ENCODE measurements at places on chromosomes 1 and 21. TPM values are rescaled to one million over a fixed set of nuclear protein-coding genes. Genes with fewer than 3 reads are reported as not detected.

GRCh38 chr1:54805466-54805865, 4.3 kb upstream of the TTC22 start:
- H3K27me3 ChIP-seq = no peaks in the 10 kb centered on the region
- H3K27ac ChIP-seq = no peak overlapping the region
- no peaks in the 10 kb centered on the region for H3K36me3 ChIP-seq
- H3K4me1 ChIP-seq = peaks cover 40% of the 10 kb centered on the region
- DNase-seq = no peak

Gene CTNNBIP1
- polyA plus RNA-seq = 21.6 TPM

GRCh38 chr1:102262994-102263393, 266.3 kb upstream of the OLFM3 start:
- H3K4me3 ChIP-seq = no peak overlapping the region
- no peak for DNase-seq
- H3K36me3 ChIP-seq = no peaks in the 10 kb centered on the region
- H3K27me3 ChIP-seq = no peaks in the 10 kb centered on the region
- H3K4me1 ChIP-seq = no peaks in the 10 kb centered on the region

DNA sequence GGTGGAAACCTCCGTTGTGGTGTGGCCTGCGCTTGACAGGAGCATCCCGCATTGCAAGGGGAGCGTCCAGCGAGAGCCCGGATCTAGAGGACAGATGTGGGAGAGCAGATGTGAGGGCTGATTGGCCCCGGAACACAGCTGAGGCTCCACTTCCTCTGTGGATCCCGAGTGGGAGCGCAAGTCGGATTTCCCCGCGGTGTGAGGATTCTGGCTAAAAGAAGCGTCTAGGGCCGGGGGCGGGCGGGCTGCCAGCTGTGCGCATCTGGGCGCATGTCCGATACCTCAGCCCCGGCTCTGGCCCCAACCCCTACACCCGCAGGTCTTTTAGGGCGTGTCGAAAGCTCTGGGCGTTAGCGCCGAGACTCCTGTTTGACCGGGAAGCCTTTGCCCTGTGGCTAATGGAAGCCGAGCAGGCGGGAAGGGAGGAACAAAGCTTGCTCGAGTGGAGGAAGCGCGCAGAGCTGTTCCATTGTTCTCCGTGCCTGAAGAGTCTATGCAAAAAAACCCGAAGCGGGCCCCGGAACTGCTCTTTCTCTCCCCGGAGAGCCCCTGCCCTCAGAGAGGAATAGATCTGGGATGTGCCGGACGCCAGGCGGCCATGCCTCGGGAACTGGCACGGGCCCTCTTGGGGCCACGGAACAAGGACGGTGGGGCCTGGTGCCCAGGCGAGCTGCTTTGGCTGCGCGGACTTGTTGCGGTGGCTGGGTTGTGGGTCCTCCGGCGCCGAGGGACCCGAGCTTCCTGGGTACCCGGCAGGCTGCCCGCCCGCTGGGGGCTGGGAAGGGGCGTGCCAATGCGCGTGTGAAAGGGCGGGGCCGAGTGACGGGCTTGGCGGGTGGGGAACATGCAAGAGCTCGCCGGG, 111.1 kb downstream of the NAV1 start:
- no peaks in the 10 kb centered on the region for H3K36me3 ChIP-seq
- H3K27me3 ChIP-seq = peaks cover 52% of the 10 kb centered on the region
- peak overlapping the region; percentile 71 for H3K27ac ChIP-seq
- H3K4me1 ChIP-seq = peaks cover 23% of the 10 kb centered on the region
- peak overlapping the region; percentile 64 for H3K4me3 ChIP-seq

DNA sequence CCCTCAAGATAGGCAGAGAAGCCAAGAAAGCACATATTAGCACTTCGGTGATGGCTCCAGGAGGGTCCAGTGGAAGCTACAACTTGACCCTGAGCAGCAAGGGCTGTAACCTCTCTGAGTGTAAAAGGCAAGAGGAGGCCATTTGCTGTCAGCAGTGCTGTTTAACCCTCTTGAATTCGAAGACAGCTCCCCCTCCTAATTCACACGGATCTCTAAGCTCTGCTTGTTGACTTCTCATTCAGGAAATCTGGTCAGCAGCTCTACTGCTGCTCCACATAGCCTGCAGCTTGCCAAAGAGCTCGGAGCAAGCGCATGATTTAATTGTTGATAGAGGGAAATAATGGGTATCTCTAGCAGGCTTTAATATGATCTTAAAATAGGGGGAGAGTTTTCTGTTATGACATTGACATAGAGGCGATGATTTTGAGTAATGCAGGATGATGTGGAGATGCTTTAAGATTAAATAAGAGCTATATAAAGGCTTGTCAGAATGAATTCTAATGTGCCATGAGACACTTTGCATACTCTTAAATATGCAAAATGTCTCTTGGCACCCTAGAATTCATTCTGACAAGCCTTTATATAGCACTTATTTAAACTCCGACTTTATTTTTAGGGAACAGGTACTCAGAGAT, 79.4 kb upstream of the USH2A start:
- DNase-seq = no peak
- H3K4me3 ChIP-seq = no peak overlapping the region
- peaks cover 7% of the 10 kb centered on the region for H3K4me1 ChIP-seq
- peaks cover 3% of the 10 kb centered on the region for H3K36me3 ChIP-seq

DNA sequence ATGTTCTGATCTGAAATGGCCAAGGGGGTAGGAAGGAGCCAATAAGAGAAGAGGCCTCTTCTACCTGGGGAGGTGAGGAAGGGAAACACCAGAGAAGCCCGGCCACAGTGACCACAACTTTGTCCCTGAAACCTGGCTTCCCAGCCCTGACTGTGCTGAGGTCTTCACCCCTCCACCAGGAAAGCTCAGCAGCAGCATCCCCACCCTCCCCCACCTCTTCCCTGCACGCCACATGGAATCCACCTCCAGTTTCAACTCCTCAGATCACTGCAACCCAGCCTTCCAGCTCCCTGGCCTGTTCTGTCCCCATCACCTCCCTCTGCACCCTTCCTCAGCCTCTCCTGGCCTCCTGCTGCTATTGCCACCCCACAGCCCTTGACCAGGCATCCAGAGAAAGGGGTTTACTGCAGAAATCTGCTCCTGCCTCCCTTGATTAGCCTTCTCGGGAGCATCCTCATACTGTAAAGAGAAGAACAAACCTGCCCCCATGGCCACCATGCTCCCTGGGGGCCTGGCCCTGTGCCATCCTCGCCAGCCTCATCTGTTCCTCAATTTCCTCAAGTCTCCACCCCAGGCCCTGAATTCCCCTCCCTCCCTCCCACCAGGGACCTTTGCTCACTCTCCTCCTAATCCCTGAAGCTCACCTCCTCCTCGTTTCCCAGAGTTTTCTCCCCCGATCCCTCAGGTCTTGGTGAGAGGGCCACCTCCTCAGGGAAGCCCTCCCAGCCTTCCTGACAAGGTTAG, 450.9 kb downstream of the MATN1 start:
- peaks cover 2% of the 10 kb centered on the region for H3K27me3 ChIP-seq
- H3K36me3 ChIP-seq = no peaks in the 10 kb centered on the region
- H3K4me3 ChIP-seq = no peak overlapping the region
- H3K4me1 ChIP-seq = no peaks in the 10 kb centered on the region

Gene HTR6
- polyA plus RNA-seq = 0.07 TPM

- H3K27me3 ChIP-seq = no peaks in the 10 kb centered on the region
- no peaks in the 10 kb centered on the region for H3K4me1 ChIP-seq
- no peak overlapping the region for H3K27ac ChIP-seq
- no peak for DNase-seq
These were observed 189.8 kb downstream of the RGS7 start for GRCh38 chr1:241167121-241167630.

DNA sequence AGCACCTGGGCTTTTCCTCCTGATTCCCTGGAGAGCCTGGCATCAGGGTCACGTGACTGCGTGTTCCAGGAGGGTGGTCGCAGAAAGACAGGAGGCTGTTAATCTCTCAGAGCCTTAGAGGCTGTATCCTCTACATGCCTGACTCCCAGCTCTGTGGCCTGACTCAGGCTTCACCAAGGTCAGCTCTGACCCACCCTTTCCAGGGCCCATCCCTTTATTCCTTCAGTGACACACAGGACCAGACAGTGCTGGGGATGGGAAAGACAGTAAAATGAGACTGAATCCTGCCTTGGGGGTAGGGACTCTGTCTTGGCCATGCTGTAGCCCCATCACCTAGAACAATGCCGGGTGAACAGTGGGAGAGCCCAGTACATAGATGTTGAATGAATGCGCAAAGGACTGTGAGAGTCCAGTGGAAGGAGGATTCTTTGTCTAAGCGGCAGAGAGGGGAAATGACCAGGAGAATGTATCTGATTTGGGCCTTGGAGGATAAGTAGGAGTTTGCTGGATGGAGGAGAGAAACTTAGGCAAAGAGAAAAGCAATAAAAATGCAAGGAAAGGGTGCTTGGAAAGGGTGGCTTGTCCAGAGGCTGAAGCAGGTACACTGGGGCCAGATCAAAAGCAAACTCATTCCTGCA, 33.0 kb downstream of the EPHX1 start:
- H3K36me3 ChIP-seq = peaks cover 58% of the 10 kb centered on the region
- no peak for DNase-seq
- H3K27ac ChIP-seq = no peak overlapping the region
- no peak overlapping the region for H3K4me3 ChIP-seq

GRCh38 chr1:94301186-94301585, 63.8 kb upstream of the ARHGAP29 start:
- no peak for DNase-seq
- H3K4me3 ChIP-seq = no peak overlapping the region
- no peaks in the 10 kb centered on the region for H3K36me3 ChIP-seq
- H3K27ac ChIP-seq = no peak overlapping the region
- peaks cover 2% of the 10 kb centered on the region for H3K27me3 ChIP-seq
- H3K4me1 ChIP-seq = peaks cover 9% of the 10 kb centered on the region

DNA sequence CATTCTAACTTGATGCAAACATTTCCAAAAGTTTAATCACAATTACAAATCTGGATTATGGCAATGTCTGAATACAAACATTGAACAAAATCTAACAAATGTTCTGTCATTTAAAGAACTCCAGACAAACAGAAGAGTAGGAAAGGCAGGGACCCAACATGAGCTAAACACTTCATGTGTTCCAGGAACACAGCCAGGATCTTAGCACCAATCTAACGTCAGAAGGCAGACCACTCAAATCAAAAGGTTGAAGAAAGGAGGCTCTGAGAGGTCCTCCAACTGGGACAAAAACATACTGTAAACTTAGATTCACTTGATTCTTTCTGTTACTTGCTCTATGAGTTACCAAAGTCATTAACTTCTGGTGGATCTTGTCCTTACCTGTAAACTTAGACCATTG, 374.0 kb downstream of the NEGR1 start:
- no peaks in the 10 kb centered on the region for H3K36me3 ChIP-seq
- no peaks in the 10 kb centered on the region for H3K4me1 ChIP-seq
- DNase-seq = peak; percentile 7
- no peak overlapping the region for H3K4me3 ChIP-seq
- H3K27ac ChIP-seq = no peak overlapping the region

DNA sequence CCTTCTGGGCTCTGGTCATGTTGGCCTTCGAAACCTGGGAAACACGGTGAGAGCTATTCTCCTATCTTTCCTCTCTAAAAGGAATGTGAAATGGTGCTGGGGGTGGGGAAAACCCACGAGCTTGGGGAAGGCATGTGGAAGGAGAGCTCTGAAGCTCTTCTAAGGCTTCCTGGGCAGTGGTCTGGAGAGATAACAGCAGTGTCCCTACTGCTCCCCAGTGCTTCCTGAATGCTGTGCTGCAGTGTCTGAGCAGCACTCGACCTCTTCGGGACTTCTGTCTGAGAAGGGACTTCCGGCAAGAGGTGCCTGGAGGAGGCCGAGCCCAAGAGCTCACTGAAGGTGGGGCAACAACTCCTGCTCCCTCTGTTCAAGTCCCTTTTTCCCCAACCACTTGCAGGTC, 2.8 kb downstream of the USP21 start:
- no peak overlapping the region for H3K4me3 ChIP-seq
- H3K27ac ChIP-seq = peak overlapping the region; percentile 35
- peaks cover 36% of the 10 kb centered on the region for H3K4me1 ChIP-seq
- peak; percentile 50 for DNase-seq
- H3K27me3 ChIP-seq = no peaks in the 10 kb centered on the region

- H3K27ac ChIP-seq = no peak overlapping the region
- H3K4me1 ChIP-seq = no peaks in the 10 kb centered on the region
- no peaks in the 10 kb centered on the region for H3K36me3 ChIP-seq
- no peaks in the 10 kb centered on the region for H3K27me3 ChIP-seq
- no peak for DNase-seq
These were observed 40.8 kb upstream of the GPR157 start for GRCh38 chr1:9169601-9170137.

Gene BCL2L15
- 22.8 TPM for polyA plus RNA-seq

DNA sequence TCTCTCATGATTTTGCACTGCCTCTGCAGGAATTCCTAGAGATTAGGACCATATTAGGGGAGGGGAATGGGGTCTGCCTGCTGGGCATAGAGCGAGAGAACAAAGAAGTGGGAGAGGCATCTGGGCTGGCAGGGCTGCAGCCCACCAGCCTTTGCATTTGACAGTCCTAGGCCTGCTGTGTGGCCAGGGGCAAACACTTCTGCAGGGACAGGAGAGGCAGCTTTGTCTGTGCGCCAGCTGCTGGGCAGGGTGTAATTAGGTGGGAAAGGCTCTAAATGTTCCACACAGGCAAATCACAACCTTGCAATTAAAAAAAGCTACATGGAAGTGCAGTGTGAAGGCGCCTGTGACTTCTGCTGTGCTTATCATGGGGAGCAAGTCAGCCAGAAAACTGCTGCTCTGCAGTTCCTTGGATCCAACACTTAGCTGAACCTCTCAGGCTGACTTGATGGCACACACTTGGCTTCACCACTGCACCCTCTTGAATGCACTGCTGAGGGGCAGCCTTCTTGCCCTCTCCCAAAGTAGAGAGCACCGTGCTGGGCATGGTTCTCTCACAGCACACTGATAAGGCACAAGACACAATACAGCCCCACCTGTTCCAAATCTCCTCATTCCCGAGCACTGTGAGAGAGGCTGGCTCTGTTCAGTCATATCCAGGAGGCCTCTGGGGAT, 73.6 kb upstream of the TLR5 start:
- H3K27ac ChIP-seq = no peak overlapping the region
- no peaks in the 10 kb centered on the region for H3K4me1 ChIP-seq
- no peak for DNase-seq
- H3K4me3 ChIP-seq = no peak overlapping the region
- no peaks in the 10 kb centered on the region for H3K27me3 ChIP-seq
- no peaks in the 10 kb centered on the region for H3K36me3 ChIP-seq

DNA sequence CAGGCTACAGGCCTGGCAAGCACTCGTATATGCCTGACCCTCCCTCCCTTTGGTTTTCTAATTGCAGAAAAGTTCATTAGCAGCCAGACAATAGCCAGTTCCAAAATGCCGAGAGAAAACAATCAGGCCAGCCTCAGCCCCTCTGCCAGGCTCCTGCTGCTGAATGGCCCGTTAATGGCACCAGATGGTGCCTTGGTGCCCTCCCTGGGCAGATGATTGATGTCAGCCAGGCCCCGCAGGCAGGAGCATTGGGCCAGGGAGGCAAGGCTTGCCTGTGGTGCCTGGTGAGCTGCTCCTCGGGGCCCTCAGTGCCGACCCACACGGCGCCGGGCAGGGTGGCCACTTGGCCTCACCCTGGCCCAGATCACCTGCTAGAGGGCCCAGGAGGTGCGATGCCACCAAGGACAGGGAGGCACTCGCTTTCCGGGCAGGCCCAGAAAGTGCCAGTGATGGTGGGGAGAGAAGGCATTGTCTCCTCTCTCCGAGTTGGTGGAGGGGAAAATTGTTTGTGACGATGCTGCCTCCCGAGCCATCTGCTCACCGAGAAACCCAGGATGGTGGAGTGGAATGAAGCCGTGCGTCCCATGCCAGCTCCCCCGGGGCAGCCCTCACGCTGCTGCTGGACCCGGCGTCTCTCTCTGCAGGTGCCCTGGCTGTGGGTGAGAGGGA, 28.1 kb downstream of the QSOX1 start:
- no peak overlapping the region for H3K4me3 ChIP-seq
- H3K4me1 ChIP-seq = no peaks in the 10 kb centered on the region
- DNase-seq = no peak
- peaks cover 36% of the 10 kb centered on the region for H3K36me3 ChIP-seq
- no peaks in the 10 kb centered on the region for H3K27me3 ChIP-seq
- H3K27ac ChIP-seq = no peak overlapping the region

All from large intestine (tissue), 12 donors.